Inflammatory macrophage treated with lipopolysaccharide for 4 hours (primary cell): ENCODE measurements at places on chromosomes 5 and 9.

DNA sequence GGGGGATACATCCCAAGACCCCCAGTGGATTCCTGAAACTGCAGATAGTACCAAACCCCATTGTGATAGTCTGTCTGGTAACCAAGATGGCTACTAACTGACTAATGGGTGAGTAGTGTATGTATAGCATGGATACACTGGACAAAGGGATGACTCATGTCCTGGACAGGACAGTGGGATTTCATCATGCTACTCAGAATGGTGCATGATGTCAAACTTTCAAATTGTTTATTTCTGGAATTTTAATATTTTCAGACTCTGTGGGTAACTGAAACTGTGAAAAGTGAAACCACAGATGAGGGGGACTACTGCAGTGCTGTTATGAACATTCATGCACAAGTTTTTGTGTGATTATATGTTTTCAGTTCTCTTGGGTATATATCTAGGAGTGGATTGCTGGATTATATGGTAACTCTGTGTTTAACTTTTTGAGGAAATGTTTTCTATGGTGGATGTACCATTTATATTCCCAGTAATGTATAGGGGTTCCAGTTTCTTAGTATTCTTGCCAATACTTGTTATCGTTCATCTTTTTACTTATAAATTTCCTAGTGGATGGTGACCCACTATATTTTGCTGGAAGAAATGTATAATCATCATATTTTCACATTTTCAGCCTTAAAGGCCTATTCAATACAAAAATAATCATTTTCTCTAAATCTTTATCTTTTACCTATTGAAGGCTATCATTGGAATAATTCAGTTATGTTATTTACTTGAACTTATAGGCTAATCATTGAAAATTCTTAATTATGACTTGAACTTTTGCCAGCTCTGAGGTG is 140.9 kb downstream of the NR3C1 start:
- DNase-seq, result peak; percentile 94

GRCh38 chr5:4185127-4185526 is 589.5 kb downstream of the IRX1 start:
- DNase-seq, result no peak

- no peak for DNase-seq
These were observed 23.0 kb upstream of the PRDM6 start for GRCh38 chr5:123066016-123066415.

DNA sequence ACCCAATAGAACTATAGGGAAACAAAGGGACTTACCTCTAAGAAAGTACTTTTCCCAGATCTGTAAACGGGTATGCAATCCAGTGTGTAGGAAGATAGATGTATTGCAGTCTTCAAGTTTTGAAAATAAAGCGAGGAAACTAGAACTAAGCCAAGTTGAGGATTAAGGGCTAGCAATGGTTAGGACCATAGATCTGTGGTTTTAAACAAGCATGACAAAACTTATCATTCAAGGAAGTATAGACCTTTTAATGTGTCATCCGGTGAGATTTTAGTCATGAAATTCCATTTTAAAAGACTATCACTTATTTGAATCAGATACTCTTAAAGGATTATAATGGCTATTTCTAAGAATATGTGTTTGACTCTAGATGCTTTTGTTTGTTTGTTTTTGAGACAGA is 20.5 kb downstream of the CD274 start:
- no peak for DNase-seq

DNA sequence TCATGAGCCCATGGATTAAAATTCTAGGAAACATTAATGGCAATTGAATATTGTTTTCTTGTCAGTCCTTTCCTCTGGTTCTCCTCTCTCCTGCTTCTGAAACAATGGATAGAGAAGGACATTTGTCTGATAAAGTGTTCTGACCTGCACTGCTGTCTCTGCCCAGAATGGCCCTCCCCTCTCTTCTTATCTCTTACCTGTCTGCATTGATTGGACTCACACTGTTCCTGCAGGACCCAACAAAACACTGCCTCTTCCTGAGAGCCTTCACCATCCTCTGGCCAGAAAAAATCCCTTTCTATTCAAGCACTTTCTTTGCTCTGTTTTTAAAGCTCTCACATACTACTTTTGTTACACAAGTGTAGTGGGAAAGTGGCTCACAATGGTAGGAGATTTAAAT is 143.8 kb upstream of the DHFR start:
- DNase-seq, result no peak

- DNase-seq, result no peak
These were observed 3.1 kb upstream of the KLHL3 start for GRCh38 chr5:137738947-137739346.

- DNase-seq, result no peak
These were observed 15.2 kb downstream of the LIFR start for GRCh38 chr5:38541174-38541725.

- DNase-seq, result no peak
These were observed 44.8 kb downstream of the NACC2 start for GRCh38 chr9:136050266-136050700.

DNA sequence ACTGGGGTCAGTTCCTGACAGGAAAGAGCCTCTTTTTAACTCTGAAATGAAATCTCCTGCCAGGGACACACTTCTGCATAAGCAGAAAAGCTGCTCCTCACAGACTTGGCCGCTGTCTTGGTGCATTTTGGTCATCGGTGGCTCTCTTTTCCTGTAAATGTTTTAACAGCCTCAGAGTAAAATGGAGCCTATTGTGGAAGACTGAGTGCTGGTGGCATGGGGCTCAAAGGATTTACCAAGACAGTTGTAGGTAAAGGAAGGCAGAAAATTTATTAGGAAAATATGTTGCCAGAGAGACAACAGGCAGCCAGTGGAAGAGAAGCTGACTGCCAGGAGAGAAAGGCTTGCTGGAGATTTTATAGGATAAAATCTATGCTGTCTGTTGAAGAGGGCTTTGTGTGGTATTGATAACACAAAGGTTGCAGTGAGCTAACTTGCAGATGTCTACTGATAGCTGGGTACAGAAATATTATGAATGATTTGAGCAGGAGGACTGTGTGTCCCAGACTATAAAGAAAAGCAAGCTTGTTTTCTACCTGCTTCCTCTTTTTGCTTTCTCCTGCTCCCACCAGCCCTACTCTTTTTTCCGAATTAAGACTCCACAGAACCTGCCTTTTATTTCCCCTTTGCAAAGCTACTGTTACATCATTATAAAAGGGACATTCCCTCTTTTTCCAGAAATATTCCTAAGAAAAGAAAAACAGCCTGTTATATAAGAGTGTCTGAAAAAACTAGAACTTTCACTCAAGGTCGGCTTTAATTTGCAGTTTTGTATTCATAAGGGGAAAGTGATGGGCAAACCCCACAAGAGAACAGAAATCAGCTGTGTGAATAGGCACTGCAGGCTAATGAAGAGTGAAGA is 27.9 kb upstream of the IFNA14 start:
- DNase-seq, result peak; percentile 3

GRCh38 chr9:114311571-114312512 is 11.1 kb upstream of the ORM1 start:
- DNase-seq, result no peak

DNA sequence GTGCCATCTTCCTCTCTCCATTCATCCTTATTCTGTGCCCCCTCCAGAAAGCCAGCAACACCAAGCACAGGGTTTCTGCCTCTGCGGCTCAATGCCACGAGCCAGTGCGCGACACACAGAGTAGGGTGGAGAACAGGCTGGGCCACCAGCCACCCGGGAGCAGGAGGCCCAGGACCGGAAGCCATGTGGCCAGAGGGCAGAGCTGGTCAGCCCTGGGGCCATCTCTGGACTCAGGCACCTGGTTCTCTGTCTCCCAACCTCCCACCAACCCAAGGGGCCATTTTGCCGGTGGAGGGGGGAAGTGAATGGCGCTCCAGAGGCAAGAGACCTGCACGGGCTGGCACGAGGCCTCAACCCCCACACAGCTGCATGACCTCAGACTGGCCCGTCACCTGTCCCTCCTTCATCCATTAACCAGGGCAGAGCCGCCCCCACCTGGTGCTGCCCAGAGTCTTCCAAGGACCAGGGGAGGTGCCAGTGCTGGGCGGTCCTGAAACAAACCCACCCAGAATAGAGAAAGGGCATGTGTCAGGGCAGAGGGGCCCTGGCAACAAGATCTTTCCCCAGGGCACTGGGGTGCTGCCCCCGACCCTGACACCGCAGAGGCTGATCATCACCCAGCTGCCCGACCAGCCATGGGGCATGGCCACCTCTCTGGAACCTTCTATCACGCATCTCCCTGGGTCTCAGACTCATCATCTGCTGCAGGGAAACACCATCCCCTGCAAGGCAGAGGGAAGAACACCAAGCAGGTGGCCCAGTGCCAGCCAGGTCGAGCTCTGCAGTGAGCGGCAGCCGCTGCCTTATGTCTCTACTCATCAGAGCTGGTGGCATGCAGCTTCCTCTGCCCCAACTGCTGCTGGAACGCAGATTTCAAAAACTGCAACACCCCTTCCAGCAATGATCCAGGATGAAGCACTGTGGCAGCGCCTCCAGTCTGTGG is 11.9 kb downstream of the VAV2 start:
- DNase-seq, result no peak

GRCh38 chr9:27353474-27354229 is 56.7 kb upstream of the EQTN start:
- DNase-seq, result peak; percentile 69

GRCh38 chr9:73151653-73152542 is at the start of gene ANXA1:
TSS of gene ANXA1 (plus strand) at chr9:73151865. CDS start at chr9:73158536, 6,671 bp downstream.
- peak; percentile 94 for DNase-seq

DNA sequence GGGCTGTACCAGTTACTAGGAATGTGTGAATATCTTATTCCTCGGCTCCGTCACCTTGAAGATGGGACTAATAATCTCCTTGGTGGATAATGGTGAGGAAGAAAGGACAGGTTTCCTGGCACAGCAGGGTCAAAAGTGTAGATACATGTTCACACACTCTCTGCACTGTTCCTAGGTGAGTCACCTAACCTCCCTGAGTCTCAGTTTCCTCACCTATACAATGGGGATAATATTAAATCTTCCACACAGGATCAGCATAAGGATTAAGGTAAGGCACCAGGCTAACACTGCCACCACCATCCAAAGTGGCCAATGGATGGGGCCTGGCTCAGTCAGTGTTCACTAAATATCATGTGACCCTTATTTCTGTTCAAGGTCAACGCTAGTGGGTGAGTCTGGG is 66.9 kb downstream of the PSMB7 start:
- DNase-seq, result no peak

GRCh38 chr5:87774804-87775203 is 362.1 kb upstream of the CCNH start:
- DNase-seq, result no peak

GRCh38 chr5:21121213-21121612 is 1133.2 kb upstream of the CDH18 start:
- DNase-seq, result no peak

- DNase-seq, result no peak
These were observed 38.4 kb downstream of the LHFPL2 start for GRCh38 chr5:78610163-78610583.

DNA sequence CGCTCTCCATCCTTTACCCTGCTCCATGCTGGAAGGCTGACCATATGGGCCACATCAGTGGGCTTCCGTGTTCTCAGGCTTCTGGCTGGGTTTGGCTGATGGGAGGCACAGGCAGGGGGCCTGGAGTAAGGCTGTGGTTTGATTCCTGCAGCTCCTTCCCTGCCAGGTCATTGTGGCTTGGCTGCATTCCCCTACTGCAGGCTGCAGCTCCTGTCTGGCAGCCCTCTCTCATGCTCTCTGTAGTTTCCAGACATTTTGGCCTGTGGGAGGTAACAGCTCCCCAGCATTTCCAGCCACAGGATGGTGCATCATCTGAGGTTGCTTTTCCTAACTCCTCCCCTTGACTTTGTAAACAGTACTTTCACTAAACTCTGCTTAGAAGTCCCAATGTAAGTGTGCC is 102.0 kb upstream of the PTPN3 start:
- no peak for DNase-seq

GRCh38 chr5:96344678-96345577 is 88.1 kb downstream of the PCSK1 start:
- peak; percentile 60 for DNase-seq

- DNase-seq, result no peak
These were observed 25.0 kb upstream of the AUH start for GRCh38 chr9:91386765-91387164.

- DNase-seq, result no peak
These were observed 53.9 kb downstream of the AK8 start for GRCh38 chr9:132824151-132824550.

- no peak for DNase-seq
These were observed 385 bp downstream of the LTC4S start for GRCh38 chr5:179794171-179794570.

GRCh38 chr9:68433531-68434110 is 77.2 kb downstream of the PGM5 start:
- DNase-seq, result no peak

GRCh38 chr5:29150840-29151239 is 2042.6 kb upstream of the CDH6 start:
- DNase-seq, result no peak

DNA sequence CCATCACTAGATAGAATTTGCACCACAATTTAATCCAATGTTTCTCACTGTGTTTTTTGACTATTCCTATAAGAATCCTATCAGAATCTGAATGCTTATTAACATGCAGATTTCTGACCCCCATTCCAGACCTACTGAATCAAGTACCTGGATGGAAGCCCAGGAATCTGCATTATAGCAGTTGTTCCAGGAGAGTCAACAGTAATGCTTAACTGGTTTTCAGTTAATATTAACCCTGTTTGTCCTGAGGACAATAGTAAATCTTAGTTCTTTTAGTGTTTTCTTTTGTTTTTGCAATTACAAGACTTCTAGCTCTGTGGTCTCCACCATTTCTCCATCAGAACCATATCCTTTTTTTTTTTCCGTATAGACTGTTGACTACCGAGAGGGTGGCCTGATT is 168.2 kb downstream of the SREK1 start:
- DNase-seq, result no peak

GRCh38 chr9:125443367-125443766 is 181.7 kb downstream of the GAPVD1 start:
- no peak for DNase-seq

GRCh38 chr5:115859378-115859777 is 17.6 kb downstream of the AP3S1 start:
- no peak for DNase-seq

- peak; percentile 12 for DNase-seq
These were observed 478 bp downstream of the TEX10 start for GRCh38 chr9:100352201-100352726.

- no peak for DNase-seq
These were observed 104.3 kb upstream of the PHYKPL start for GRCh38 chr5:178336889-178337288.

DNA sequence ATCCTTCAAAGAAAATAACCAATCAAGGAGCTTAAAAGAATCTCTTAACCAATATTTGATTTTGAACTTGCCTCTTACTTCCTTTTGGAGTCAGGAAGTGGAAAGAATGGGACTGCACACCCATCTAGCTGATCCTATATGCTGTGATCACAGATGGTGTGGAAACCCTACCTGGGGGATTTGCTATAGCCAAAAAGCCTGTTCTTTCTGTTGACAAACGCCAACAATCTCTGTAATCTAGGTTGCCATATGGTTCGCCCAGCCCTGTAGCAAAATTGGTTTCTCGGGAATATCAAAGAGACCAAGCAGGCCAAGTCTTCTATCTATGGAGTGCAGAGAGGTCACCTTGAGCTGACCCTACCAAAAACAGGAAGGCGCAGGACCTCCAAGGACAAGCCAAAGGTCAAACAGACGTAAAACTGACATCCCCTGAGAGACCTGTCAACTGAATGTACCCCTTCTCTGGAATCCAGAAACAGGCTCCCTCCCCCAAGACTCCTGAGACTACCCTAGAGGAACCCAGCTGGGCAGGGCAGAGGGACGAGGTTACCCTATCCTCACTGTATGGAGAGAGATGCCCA is 19.4 kb downstream of the NRG2 start:
- no peak for DNase-seq
